ENCODE measurements at places on chromosomes 13 and 19.

- peak; percentile 39 for DNase-seq
These were observed 186.2 kb downstream of the FOXO1 start for GRCh38 chr13:40480012-40480914.

- DNase-seq, result no peak
These were observed 25.7 kb upstream of the C13orf46 start for GRCh38 chr13:113999618-113999910.

- DNase-seq, result no peak
These were observed 42.4 kb downstream of the ZC3H13 start for GRCh38 chr13:46010148-46010547.

DNA sequence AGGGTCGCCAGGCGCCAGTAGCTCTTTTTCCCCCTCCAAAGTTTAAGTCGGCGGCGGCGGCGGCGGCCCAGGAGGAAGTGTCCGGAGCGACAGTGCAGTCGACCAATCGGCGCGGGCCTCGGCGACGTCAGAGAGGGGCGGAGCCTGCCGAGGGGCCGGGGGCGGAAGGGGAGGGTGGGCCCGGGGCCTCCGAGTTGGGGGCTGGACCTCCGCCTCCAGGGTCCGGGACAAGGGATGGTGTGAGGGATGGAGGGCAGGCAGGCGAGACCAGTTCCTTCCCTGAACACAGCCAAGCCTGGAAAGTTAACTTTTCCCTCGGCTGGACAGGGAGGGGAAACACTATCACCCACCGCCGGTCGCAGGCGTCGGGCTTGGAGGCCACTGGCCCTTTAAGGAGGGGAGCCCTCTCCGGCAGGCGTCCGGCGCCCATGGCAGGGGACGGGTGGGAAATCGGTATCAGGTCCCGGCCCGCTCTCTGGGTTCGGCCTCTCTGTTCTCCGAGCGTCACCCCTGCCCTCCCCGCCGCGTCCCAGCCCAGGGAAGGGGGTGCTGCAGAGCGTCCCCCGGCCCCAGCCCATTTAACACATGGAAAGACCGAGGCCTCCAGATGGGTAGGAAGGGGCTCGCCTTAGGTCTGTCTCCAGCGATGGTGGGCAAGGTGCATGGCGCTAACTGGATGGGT, at the start of gene PRKD2:
PRKD2 (minus strand) TSS at position 81 of the 682 bp plus-strand sequence. CDS start 744 bp downstream, outside the sequence.
- DNase-seq, result peak; percentile 83

DNA sequence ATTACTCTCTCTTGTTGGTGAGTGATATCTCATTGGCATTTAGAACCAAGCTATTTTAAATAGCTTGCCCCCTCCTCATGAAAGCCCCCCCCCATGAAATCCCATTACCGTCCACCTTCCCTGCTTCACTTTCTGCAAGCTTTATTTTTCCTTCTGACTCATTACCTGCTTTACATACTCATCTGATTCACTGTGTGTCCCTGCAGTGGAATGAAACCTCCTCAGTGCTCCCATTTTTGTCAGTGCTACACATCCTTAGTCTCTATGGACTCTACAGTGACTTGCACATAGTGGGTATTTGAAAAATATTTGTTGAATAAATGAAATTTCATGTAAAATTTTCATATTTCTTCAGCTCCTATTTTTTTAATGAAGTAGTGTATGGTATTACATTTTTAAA, 62.3 kb downstream of the DOCK9 start:
- DNase-seq, result no peak

DNA sequence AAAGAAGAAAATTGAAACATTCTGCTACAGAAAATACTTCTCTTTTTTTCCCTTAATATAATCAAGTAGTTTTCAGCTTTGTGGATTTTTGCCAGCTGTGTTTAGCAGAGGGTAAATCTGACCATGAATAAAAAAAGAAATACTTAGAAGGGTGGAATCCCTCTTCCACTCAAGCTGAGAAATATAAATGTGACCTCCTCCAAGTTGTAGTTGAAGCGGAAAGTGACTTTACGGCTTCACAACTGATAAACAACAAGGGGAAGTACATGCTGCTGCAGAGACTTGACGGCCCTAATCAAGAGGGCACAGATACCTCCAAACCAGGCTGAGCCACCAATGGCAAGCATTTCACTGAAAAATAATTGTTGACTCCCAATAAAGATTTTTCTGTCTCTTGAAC, 785.0 kb downstream of the SLITRK5 start:
- no peak for DNase-seq

DNA sequence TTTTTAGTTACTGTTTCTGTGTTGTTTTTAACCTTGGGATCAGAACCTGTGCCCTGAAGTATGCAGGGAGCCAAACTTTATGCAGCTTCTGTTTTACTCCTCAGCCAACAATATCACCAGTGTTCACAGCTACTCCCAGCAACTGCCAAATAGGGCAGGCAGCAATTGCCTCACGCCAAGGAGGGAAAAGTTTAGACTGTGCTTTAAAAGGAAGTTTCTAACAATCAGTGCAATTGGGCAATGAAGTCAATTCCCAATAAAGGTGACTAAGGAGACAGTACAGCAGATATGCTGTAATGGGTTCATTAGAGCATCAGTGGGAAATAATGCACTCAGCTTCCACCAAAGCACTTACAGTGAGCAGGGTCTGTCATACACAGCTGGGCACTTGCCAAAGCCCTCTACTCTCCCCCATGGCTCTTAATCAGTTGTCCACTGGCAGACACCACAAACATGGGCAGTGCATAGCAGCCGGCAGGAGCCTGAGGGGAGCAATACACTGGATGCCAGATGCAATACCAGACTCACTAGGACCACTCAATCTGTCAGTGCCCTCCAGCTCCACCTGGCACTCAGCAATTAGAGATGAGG, 19.3 kb downstream of the ENOX1 start:
- peak; percentile 20 for DNase-seq

GRCh38 chr13:73708393-73708985, 425.7 kb downstream of the KLF12 start:
- DNase-seq, result no peak

DNA sequence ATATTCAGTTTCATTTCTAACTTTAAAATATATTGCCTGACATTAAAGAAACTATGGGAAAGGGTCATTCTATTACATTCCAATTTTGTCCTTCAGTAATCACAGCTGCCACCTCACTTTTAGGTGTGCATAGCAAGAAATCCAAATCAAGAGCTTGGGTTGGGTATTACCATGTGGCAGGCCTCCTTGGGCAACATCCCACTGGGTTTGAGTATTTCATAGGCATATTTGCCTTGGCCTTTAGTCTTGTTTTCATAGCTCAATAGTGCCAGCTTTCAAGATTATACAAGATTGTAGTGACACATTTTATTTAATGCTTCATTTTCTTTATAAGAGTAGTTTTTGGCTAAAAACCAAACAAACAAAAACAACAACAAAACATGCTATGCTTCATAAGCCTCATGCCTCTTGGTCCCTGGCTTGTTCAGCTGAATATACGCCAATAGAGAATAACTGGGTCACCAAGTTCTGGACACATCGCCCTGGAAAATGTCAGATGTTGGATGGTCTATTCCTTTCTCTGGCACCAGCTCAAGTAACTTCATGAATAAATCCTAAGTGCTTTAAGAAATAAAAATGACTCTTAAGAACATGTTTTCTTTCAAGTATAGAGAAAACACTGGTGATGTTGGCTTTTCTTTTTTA, 167.4 kb upstream of the STARD13 start:
- DNase-seq, result no peak

DNA sequence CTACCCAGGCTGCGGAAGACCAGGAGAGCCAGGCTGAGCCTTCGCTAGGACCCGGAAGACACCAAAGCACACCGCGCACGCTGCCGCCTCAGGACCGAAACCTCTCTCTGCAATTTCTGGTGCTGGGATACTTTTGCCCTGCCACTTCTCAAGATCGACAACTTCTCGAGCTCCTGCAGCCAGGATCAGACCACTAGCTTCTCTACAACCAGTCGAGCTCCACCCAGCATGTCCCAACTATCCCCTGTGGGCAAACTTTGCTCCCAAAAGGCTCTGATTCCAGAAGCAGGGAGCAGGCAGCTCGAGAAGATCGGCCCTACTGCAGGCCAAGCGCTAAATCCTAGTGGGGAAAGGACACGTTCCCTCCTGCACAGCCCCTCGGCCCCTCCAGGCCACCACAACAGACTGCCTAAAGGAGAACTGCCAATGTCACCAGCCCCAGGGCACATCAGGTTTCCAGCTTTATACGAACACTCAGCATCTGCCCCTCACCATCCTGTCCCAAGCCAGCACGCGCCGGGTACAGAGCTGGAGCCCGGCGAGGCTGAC, 979 bp downstream of the AKAP8 start:
- DNase-seq, result no peak

DNA sequence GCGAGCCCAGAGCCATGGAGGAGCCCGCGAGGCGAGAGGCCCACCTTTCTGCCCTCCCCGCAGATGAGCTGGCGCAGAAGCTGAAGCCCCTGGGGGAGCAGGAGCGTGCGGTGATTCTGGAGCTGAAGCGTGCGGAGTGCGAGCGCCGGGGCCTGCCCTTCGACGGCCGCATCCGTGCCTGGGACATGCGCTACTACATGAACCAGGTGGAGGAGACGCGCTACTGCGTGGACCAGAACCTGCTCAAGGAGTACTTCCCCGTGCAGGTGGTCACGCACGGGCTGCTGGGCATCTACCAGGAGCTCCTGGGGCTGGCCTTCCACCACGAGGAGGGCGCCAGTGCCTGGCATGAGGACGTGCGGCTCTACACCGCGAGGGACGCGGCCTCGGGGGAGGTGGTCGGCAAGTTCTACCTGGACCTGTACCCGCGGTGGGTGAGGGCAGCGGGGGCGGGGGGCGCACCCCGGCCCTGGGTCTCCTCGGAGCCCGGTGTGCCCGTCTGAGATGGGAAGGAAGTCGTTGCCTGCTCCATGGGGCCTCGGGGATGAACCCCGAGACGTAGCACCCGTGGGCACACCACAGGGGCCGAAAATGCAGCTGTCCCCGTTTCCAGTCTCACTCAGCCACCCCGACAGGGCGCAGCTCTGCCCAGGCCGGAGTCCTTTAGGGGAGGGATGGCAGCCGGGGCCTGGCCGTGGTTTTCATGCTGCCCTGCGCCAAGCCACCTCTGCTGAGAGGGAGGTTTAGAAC, 12.1 kb upstream of the ZNF554 start:
- no peak for DNase-seq

GRCh38 chr19:31539386-31539785, 190.2 kb upstream of the TSHZ3 start:
- no peak for DNase-seq

GRCh38 chr13:112343591-112343990, 32.6 kb upstream of the SPACA7 start:
- DNase-seq, result no peak

- no peak for DNase-seq
These were observed 135.7 kb downstream of the STK24 start for GRCh38 chr13:98441056-98441676.

GRCh38 chr19:35592226-35592625, 6.3 kb downstream of the PMIS2 start:
- DNase-seq, result no peak

- no peak for DNase-seq
These were observed 86.1 kb downstream of the RAP2A start for GRCh38 chr13:97520061-97520460.

DNA sequence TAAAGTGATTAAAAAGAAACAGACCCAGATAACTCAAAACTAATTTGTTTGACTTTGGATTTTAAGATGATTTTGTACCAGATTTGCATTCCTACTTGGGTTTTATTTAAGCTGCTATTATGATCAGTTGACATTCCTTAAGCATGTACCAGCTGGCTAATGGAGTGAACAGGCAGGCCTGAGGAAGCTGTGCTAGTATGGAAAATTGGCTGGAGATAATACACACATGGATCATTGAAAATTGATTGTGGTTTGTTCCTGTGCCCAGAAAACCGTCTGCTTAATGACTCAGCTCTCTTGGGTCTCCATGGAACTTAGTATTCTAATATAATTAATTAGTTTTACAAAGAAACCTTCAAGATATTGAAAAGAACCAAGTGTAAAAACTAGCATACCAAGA, 22.6 kb downstream of the POLR1D start:
- no peak for DNase-seq

- DNase-seq, result no peak
These were observed 16.0 kb downstream of the FGF9 start for GRCh38 chr13:21686751-21687391.

DNA sequence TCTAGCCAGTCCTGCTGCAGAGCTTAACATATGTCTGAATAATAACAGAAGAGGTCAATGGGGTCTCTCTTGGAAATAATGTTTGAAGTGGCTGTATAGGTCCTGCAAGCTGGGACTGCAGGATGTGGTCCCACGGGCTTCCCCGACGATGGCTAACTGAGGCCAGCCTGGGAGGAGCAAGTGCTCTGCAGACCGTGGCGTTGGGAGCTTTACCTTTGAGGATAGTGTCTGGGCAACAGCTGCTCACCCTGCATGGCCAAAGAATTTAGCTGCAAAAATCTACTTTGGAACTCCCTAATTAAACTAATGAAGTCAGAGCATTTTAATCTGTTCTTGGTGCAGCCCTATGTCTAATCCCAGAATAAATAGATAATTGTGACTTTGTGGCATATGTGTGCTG, 18.2 kb upstream of the AMER2 start:
- no peak for DNase-seq

DNA sequence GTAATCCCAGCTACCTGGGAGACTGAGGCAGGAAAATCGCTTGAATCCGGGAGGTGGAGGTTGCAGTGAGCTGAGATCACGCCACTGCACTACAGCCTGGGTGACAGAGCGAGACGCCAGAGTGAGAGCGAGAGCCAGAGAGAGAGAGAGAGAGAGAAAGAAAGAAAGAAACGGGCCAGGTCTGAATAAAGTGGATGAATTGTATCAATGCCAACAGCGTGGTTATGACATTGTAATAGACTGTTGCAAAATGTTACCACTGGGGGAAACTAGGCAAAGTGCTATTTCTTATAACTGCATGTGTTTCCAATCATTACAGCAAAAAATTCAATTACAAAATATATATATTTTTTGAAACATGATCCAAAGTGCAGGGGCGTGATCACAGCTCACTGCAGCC, 11.8 kb upstream of the BTBD2 start:
- no peak for DNase-seq

DNA sequence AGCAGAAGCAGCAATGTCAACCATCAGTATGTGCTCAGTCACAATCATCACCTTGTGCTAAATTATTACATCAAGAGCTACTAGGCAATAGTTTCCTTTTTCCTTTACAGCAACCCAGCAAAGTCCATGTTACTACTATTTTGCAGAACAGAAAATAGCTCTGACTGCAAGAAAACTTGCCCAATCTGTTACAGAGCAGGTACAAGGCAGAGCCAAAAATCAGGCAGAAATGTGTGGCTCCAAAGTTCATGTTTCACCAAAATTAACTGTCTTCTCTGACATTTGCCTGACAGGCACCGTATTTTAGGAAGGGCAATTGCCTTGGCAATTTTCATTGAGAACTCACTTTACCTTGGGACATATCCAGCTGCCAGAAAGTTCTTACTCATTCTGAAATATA, 177.6 kb upstream of the TMTC4 start:
- no peak for DNase-seq

- DNase-seq, result peak; percentile 3
These were observed 104.4 kb downstream of the TM9SF2 start for GRCh38 chr13:99605420-99606323.

Data from hypothalamus (tissue), 51 donors.